GM12864 (cell line): ENCODE measurements at places on chromosomes 11 and 22.
A peak's percentile ranks its signal among the peaks of the same experiment; 100 is the strongest.

DNA sequence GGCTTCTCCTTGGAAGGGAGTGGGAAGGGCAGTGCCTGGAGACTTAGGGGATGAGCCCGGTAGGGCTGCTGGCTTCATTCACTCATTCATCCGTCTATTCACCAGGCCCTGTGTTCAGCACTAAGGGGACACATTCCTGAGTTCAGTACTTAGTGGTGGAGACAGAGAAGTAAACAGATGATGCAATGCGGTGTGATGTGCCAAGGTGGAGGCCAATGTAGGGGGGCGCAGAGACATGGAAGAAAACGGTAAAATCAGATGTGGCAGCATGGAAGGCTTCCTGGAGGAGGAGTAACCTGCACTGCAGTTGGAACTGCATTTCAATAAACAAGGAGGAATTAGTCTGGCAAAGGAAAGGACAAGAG lies 21.3 kb downstream of the GRIK4 start:
- no peak for DNase-seq

GRCh38 chr11:12914400-12914912 lies 94.7 kb upstream of the RASSF10 start:
- DNase-seq: no peak

DNA sequence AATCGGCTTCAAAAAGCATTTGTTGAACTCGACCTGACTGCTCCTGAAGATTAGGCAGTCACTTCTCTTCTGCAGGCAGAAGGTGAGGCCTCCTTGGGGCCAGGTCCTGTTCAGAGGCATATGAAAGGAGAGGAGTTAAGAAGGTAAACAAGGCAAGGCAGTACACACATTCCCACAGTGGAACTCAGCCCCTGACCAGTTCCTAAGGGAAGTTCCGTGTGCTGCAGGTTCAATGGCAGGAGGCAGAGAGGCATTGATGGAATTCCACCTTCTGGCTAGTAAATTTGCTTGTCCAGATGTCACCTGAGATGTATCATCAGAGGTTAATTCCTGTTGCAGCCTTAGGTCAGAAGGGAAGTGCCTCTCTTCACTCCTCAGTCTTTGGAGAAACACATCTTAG lies 337.0 kb upstream of the MTNR1B start:
- DNase-seq: no peak

DNA sequence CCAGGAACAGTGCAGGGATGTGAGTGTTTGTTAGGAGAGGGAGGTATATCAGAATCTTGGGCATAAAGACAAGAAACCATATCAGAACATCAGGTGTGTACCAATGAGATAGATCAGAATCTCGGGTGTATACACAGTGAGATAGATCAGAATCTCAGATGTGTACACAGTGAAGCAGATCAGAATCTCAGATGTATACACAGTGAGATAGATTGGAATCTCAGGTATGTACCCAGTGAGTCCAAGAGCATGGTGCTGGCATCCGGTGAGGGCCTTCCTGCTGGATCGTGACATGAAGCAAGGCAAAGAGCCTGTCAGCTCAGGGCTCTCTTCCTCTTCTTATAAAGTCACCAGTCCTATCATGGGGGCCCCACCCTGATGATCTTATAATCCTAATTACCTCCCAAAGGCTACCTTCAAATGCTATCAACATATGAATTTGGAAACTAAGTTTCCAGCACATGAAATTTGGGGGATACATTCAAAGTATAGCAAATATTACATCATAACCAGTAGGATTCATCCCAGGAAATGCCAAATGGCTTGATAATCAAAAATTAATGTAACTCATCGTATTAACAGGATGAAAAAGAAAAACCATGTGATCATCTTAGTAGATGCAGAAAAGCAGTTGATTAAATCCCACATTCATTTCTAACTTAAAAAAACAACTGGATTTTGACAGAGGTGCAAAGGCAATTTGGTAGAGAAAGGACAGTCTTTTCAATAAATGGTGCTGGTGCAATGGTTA lies 28.6 kb downstream of the PPARA start:
- no peak for DNase-seq

- peak; percentile 30 for DNase-seq
Observed at GRCh38 chr22:20238536-20238900, 29.6 kb downstream of the RTN4R start.

- no peak for DNase-seq
Observed at GRCh38 chr22:47191671-47192650, 429.5 kb downstream of the TBC1D22A start.

DNA sequence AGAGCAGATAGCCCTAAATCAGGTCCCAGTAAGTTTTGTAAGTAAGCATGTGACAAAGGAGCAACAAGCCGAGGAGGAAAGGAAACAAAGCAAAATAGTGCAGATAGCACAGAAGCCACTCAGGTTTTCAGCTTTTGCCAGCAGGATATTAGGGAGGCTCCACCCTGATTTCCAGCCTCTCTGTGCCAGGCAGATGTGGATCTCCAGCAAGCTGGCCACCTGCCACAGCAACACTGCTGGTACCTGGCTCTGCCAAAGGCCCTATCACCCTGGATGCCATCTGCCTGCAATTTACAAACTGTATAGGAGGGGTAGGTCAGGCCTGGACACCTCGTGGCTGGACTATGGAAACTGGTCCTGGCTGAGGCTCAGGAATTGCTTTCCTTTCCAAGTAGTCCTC lies 12.2 kb upstream of the NNMT start:
- DNase-seq: no peak

- no peak for DNase-seq
Observed at GRCh38 chr11:1293619-1294015, 15.8 kb downstream of the TOLLIP start.

DNA sequence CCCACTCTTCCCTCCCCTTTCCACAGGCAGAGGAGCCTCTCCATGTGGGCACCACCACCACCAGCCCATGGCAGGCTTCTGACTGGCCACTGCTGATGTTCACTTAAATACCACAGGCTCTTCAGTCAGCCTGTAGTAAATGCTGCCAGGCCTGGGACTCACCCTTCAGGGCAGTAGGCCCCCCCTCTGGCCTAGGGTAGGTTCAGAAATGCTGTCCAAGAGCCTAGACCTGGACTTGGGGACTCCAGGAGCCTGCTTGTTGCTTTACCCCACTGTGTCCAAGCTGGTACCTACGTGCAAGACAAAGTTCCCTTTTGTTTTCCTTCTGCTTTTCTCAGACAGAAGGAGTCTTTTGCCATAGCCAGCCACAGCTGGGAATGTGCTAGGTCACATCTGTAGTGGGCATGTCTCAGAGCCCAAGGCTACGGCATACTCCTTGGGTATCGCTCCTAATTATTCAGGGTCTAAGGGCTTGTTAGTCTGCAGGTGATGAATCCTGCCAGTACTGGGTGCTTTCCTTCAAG lies 38.6 kb downstream of the TMEM135 start:
- DNase-seq: no peak

GRCh38 chr22:21764038-21764804 lies 28.6 kb upstream of the YPEL1 start:
- DNase-seq: no peak

GRCh38 chr11:6351782-6352382 lies 31.6 kb upstream of the CAVIN3 start:
- DNase-seq: no peak

- no peak for DNase-seq
Observed at GRCh38 chr11:20162824-20163782, 2.8 kb upstream of the DBX1 start.

DNA sequence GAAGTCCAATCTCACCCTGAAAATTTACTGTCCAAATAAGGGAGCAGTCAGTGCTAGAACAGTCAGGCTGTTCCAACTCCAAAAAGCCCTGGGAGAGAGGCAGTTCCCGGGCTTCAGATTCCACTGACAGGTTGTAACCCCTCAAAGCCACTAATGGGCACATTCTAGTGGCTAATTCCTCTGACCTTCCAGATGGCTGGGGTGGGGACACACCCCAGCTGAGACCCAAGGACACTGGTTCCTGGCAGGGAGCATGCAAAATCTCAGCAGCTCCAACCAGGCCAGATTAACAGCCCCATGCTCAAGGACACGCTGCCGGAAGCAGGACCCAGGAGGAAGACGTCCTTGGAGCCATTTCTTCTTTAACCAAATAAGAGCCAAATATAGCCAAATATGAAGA lies 92.7 kb downstream of the RPL27A start:
- DNase-seq: no peak

GRCh38 chr11:126214841-126215240 lies 3.3 kb downstream of the FAM118B start:
- no peak for DNase-seq

- DNase-seq: no peak
Observed at GRCh38 chr11:67517784-67518552, 5.3 kb downstream of the CABP2 start.

DNA sequence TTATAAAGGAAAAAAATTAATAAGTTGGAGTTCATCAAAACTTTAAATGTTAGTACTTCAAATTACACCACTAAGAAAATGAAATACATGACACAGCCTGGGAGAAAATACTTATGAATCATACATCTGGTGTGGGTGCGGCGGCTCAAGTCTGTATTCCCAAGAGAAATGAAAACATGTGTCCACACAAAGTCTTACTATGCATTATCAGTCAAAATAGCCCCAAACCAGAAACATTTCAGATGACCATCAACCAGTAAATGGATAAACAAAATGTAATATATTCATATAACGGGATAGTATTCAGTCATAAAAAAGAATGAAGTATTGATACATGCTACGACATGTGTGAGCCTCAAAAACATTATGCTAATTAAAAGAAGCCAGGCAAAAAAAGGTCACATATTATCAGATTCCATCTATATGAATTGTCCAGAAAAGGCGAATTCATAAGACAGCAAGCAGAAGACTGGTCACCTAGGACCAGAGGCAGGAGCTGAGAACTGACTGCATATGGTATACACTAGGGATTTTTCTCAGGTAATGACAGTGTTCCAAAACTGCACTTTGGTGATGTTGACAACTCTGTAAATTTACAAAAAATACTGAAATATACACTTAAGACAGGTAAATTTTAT lies 5.3 kb upstream of the AKIP1 start:
- DNase-seq: no peak

DNA sequence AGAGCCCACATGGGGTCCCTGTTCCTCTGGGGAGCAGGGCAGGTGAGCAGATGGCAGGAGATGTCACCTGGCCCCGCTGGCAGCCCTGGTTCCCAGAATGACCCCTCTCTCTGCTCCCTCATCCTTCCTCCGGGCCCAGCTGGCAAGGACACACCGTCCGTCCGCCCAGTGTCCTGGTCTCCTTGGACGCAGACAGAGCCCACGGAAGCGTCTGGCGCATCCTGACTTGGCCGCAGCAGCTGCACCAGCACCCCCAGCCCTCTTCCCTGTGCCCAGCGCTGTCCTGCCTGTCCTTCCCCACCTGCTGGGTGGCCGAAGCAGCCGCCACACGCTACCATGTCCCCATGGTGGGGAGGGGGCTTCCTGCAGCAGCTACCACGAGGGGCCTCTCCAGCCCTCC lies 9.6 kb upstream of the CABP7 start:
- DNase-seq: no peak

DNA sequence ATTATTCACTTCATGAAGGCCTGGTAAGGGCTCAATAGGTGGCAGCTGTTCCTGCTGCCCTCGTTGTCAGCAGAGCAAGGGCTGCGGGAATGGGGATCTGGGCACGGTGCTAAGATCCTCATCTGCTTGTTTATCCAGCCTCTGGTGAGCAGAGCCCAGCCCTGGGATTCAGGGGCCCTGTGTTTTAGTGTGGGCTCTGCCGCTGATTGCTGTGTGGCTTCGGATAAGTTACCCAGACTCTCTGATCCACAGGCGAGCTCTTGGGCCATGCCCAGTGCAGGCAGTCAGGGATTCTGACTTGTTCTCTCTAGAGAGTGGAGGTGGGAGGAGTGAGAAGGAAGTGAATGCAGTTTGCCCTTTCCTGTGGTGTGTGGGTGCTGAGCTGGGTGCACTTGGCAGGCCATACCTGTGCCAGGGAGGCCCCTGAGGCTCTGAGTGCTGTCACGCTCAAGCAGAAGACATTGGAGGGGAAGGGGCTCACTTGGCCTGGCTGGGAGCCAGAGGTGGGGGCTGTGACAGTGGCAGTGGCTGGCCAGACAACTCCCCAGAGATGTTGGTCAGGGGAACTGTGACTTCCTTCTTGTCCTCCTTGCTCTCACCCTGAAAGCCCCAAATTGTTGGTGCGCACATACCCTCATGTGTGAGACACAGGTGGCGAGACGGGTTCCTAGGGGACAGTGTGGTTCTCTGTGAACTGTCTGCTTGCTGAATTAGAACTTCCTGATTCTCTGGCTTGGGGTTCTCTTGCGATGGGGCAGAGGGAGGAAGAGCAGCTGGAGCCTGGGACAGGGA lies 43.7 kb downstream of the CD82 start:
- DNase-seq: no peak

GRCh38 chr22:48226026-48227013 lies 1463.9 kb downstream of the TBC1D22A start:
- DNase-seq: no peak

DNA sequence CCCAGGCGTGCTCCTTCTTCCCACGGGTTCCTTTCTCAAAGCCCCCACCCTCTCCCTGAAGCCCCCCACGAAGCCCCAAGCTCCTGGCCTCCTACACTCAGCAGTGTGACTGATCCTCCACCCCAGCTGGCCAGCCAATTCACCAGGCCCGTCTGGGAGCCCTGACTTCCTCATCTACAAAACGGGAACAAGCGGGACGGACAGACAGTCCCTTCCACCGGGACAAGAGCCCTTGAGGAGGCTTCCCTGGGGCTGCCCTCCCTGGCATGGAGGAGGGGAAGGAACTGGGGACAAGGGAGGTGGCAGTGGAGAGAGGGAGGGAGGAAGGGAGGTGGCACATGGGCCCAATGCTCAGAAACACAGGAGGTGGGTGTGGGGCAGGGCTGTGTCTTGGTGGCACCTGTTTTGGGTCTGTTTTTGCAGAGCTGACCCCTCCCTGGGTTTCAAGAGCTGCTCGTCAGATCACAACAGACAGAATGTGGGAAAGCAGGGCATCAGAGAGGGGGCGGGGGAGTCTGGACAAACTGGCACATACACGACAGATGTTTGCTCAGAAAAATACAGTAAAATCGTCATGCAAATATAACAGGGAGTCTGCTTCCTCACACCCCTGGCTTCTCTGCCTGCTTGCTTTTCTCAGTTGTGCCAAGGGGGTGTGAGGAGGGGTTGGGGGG lies 56.8 kb downstream of the ELFN2 start:
- peak; percentile 5 for DNase-seq

- no peak for DNase-seq
Observed at GRCh38 chr11:31030138-31030792, 339.3 kb downstream of the DCDC1 start.

- DNase-seq: no peak
Observed at GRCh38 chr11:112928136-112928535, 33.1 kb upstream of the NCAM1 start.

DNA sequence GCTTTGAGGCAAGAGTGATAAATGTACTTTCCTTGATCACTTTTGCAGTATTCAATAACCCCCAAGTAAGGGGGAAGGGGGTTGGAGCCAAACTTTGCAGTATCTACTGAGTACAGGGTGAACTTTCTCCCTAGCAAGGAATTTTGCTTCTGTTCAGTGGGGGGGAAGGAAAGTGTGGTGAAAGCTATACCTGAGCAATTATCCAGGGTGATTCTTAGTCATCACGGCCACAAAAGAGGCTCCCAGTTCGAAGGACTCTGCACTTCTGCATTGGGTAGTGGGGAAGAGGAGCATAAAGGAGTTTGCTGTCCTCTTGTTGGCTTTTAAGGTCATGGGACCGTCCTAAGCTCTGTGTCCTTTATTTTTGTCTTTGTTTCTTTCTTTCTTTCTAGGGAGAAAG lies 346.5 kb upstream of the SYN3 start:
- DNase-seq: no peak
